ENCODE measurements at places on chromosomes 13 and 19. TPM values are rescaled to one million over a fixed set of nuclear protein-coding genes. Genes with fewer than 3 reads are reported as not detected.

PSG6 gene
- total RNA-seq: not detected

SLC6A16 gene
- not detected for total RNA-seq

ZNF470 gene
- total RNA-seq: 0.33 TPM

ZNF772 gene
- 3.3 TPM for total RNA-seq

SIGLEC10 gene
- total RNA-seq: not detected

TGDS gene
- total RNA-seq: 16.6 TPM

RASGRP4 gene
- total RNA-seq: not detected

FLT3 gene
- total RNA-seq: not detected

MCEMP1 gene
- total RNA-seq: not detected

PRTN3 gene
- not detected for total RNA-seq

VSIG10L gene
- 0.95 TPM for total RNA-seq

VWA8 gene
- 18.8 TPM for total RNA-seq

BICRA gene
- total RNA-seq: 0.10 TPM

NLRP11 gene
- not detected for total RNA-seq

RFPL4AL1 gene
- total RNA-seq: not detected

ATXN8OS gene
- total RNA-seq: not detected

VPS36 gene
- total RNA-seq: 18.2 TPM

KIR3DL3 gene
- total RNA-seq: not detected

NXNL1 gene
- not detected for total RNA-seq

ADGRL1 gene
- total RNA-seq: 9.7 TPM

COL5A3 gene
- 3.1 TPM for total RNA-seq

ZNF579 gene
- 8.6 TPM for total RNA-seq

LILRB5 gene
- not detected for total RNA-seq

ANGPTL8 gene
- total RNA-seq: not detected

BRSK1 gene
- total RNA-seq: 0.89 TPM

HOMER3 gene
- total RNA-seq: 137 TPM

KIR2DL1 gene
- not detected for total RNA-seq

ZNF578 gene
- total RNA-seq: 0.07 TPM

ATP4B gene
- not detected for total RNA-seq

IGSF23 gene
- total RNA-seq: not detected

FGF21 gene
- total RNA-seq: not detected

ZNF792 gene
- total RNA-seq: 1.7 TPM

NLRP5 gene
- total RNA-seq: not detected

SOX1 gene
- not detected for total RNA-seq

PEG3 gene
- total RNA-seq: not detected

GZMM gene
- not detected for total RNA-seq

FSD1 gene
- not detected for total RNA-seq

TYK2 gene
- 124 TPM for total RNA-seq

MPV17L2 gene
- 8.2 TPM for total RNA-seq

Data from MG63 (cell line).